GM12864 (cell line): ENCODE measurements at places on chromosomes 1 and 21.

GRCh38 chr1:168243636-168244212 is 17.9 kb downstream of the SFT2D2 start:
- DNase-seq: no peak

DNA sequence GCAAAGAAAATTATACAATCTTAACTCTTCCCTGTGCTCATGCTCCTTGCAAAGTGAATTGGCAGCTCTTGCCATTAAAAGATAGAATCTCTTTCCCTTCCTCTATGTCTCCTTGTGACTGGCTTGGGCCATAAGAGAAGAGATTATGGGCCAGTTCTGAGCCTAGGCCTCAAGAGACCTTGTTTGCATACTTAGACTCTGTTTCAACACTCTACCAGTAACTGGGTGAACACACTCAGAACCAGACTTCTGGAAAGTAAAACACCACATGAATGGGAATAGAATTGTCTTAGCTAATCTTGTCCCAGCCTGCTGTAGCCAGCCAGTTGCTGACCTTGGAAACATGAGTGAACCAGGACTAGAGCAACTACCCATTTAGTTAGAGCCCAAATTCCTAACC is 15.3 kb upstream of the OR6K3 start:
- no peak for DNase-seq

- DNase-seq: no peak
Measured at GRCh38 chr1:116177861-116178260, 66.7 kb downstream of the MAB21L3 start.

- no peak for DNase-seq
Measured at GRCh38 chr1:223341121-223341520, 22.9 kb downstream of the SUSD4 start.

DNA sequence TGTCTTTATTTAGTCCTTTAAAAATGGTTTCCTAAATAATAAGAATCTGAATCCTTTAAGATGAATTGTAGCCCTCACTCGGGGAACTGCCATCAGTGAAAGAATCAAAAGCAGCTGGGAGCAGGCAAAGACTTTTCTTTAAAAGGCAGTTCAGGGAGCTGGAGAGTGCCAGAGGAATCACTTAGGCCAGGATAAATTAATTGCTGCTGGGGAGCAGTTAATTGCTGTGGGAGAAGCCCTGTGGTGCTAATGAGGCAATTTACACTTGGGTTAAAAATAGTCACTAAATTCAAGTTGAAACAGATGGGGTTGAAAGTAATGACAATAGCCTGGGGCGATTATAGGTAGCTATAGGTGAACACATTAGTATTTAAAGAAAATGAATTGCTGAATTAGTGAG is 38.7 kb upstream of the COL24A1 start:
- DNase-seq: no peak

DNA sequence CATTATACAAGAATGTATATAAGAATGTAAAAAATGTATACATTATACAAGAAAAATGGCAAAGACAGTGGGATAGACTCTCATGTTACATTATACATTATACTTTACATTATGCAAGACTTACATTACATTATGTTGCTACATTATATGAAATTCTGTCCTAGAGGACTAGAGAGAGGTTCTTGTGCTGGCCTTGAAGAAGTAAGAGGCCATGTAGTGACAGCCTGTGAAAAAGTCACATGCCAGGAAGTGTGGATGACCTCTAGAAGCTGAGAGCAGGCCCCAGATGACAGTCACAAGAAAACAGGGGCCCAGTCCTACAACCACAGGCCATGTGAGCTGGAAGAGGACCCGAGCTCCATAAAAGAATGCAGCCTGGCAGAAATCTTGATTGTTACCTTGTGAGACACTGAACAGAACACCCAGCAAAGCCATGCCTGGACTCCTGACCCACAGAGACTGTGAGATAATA is 30.5 kb upstream of the AHCYL1 start:
- no peak for DNase-seq

DNA sequence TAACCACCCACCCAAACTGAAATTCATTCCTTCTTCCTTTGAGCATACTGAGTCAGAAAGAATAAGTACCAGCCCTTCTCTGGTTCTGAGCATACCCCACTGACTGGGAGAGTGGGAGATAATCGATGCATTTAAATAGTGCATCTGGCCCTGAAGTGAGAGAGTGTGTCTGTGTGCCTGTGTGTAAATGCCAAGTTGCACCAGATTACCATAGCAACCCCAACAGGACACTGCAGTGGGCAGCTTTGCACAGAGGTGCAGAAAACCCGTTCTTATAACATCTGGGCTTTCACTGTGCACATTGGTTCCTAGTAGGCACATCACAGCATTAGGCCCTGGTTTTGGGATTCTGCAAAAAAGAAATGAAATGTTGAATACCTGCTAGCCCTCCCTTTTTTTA is 2.3 kb downstream of the ASTN1 start:
- DNase-seq: no peak

GRCh38 chr1:244316407-244316806 is 135.3 kb downstream of the ADSS2 start:
- no peak for DNase-seq

DNA sequence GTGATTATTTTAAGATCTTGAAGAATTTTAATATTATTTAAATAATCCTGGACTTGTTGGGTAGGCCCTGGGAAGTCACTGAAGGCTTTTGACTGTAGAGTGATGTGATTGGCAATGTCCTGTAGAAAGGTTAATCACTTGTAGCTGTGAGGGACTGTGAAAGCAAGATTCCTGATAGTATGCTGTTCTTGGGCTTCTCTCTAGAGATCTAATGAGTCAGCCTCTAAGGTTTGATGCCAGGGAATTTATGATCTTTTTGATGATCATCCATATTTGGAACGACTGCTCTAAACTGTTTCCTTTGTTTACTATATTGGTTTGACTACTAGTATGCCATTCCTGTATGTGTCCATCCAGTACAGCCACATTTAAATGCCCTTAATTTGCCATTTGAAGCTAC is 56.5 kb downstream of the CAMSAP2 start:
- no peak for DNase-seq

- no peak for DNase-seq
Measured at GRCh38 chr1:37471345-37472231, 2.8 kb upstream of the ZC3H12A start.

DNA sequence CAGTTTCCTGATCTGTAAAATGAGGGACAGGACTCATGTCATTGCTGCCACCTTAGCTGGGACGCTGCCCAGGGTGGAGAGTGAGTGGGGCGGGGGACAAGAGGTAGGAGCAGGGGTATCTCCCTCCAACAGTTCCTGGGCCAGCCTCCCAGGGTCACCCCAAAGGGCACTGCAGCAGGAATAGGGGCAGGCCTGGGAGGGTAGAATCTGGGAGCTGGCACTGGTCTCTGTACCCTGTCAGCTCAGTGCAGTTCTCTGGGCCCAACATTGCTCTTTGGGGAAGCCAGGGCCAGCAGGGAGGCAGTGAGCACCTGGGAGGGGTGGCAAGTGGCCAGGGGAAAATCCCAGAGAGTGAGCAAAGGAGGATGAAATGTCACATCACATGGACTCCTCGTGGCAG is 55.8 kb downstream of the ELK4 start:
- no peak for DNase-seq

DNA sequence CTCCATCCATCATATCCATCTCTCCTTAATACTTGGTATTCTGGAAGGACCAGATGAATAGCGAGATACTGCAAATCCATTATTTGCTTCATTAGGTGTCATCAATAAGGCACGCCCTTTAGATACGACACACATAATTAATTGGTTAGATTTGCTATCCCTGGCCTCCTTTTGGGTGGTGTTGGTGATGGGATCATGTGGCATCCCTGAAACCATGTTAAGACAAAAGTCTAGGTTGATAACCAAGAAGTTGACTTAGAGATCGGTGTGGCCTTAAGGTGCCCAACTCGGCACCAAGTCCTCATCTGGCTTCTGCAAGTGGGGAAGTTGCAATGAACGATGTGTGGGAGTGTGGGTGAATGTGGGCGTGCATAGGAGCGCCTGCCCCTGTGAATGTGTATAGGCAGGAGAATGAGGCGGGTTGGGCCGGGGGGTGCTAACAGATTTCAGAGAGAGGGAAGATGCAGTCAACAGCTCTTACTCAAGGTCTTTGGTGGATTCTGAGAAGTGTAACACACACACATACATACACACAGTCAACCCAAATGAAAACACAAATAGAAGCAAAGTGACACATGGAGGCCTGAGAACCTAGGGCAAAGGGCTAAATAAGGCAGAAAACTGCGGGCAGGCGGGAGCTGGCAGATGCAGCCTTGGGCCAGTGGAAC is 415.7 kb upstream of the ESRRG start:
- DNase-seq: no peak

DNA sequence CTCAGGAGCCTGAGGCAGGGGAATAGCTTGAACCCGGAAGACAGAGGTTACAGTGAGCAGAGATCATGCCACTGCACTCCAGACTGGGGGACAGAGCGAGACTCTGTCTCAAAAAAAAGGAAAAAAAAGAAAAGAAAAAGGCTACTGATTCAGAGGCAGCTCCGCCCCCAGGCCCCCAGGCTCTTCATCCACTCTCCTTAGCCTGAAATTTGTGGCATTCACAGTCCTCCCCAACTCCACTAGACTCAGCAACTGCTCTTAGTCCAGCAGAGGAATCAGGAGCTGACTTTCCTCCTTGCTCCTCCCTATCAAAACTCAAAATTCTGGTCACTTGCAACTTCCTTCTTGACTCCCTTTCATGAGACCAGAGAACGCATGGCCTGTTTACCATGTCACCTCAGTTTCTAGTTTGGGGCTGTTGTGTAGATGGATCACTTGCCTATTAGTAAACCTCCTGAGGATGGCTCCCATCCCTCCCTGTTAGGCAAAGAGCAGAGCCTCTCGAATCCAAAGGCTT is 27.1 kb downstream of the PCAT6 start:
- DNase-seq: no peak

GRCh38 chr1:231776010-231776756 is 149.6 kb downstream of the DISC1 start:
- DNase-seq: no peak

GRCh38 chr1:230127105-230128054 is 60.3 kb downstream of the GALNT2 start:
- no peak for DNase-seq

DNA sequence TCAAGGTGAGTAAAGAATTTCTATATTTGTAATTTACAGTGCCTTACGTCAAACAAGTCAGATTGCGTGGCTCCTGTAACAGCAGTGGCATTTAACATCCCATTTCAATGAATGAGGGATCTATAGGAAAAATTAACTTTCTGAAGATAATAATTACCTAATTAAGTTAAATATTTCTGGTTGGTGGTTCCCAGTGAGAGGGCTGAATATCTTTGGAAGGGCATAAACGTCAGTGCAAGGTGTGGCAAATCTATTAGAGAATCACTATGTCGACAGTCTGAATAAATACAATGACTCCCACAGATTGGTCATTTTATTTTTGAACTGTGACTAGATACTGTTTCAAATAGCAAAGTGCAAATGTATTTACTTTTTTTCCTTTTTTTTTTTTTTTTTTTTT is 80.0 kb downstream of the S1PR1 start:
- DNase-seq: no peak

GRCh38 chr1:66380452-66381212 is 153.3 kb upstream of the SGIP1 start:
- peak; percentile 90 for DNase-seq

GRCh38 chr1:222057162-222057561 is 315.3 kb upstream of the DUSP10 start:
- peak; percentile 3 for DNase-seq

GRCh38 chr1:3558036-3558726 is 53.1 kb downstream of the MEGF6 start:
- no peak for DNase-seq

DNA sequence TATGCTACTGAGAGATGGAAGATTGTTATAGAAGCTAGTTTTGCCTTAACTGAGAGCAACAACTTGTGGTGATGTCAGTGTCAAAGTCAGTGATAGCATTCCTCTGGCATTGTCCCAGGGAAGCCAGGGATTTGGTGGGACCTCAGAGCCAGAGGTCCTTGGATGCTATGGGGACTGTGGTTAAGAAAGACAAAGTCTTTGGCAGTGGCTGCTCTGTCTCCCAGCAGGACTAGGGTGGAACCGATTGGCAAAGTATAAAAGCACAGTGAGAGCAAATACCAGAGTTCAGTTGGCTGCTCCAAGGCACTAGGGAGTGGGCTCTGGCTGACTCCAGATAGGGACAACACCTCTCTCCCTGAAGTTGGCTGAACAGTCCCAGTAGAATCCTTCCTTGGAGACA is 104.8 kb downstream of the GDAP2 start:
- no peak for DNase-seq

DNA sequence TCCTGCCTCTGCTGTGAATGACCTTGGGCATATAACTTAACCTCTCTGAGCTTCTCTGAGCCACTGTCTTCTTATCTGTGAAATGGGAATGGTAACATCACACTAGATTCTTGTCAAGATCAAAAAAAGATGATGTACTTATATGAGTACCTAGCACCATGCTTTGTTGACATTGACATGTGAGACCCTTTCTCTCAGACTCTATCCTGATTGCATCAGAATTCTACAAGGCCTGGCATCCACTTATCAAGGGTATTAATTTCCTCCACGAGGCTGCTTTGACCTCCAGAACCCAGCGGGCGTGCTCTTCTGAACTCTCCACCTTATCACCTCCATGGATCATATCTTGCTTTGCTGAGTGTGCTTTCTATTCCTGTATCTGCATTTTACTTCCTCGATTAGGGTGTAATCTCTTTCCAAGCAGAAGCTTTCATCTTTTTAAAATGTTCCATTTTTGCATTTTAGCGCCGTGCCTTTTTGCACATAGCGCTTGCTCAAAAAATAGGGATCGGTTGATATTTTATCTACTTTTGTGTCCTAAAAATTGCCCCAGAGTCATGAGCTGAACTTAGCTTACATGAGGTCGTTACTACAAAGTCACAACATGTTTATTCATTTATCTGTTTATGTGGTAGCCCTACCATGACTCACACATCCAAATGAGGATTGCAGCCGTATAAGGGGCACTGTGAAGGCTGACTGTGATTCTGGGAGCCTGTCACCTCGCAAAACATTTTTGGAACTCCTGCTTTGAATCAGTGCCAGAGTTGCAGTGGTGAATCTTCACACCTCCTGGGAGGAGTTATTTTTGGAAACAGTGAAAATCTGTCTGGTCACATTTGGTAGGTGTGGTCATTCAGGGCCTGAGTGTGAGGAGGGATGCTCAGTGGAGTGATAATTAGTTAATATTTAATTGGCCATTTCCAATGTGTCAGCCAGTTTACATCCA is 63.2 kb downstream of the IER5 start:
- no peak for DNase-seq

- no peak for DNase-seq
Measured at GRCh38 chr1:94646141-94646643, 104.6 kb upstream of the F3 start.

GRCh38 chr1:60747353-60747752 is 335.0 kb upstream of the NFIA start:
- DNase-seq: no peak

- no peak for DNase-seq
Measured at GRCh38 chr1:167763525-167764220, 41.9 kb downstream of the MPZL1 start.
